Left cardiac atrium (tissue), 4 donors: ENCODE measurements at places on chromosomes 3 and 15. TPM values are rescaled to one million over a fixed set of nuclear protein-coding genes. Genes with fewer than 3 reads are reported as not detected.

The SMAD6 gene
- 51.5 TPM for total RNA-seq

The ZNF660 gene
- 2.5 TPM for total RNA-seq

The CHCHD4 gene
- total RNA-seq = 25.9 TPM

DNA sequence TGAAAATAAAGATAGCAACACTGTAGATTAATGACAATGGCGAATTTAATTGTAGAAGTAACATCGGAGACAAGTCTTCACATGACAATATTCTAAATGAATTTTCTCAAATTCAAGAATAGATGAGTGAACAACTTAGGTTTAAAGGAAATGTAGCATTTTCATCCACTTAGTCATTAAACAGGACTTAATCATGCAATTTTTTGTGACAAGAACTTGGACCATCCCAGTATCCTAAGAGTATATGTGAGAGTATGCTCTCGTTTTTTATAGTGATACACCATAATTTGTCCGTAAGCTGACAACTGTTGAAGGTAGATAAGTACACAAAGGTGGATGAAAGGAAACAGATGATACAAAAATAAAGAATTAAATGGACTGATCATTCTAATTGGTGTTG, 81.5 kb downstream of the DLG1 start:
- no peak for DNase-seq

GRCh38 chr3:124763206-124763605, 33.0 kb downstream of the UMPS start:
- no peak for DNase-seq

DNA sequence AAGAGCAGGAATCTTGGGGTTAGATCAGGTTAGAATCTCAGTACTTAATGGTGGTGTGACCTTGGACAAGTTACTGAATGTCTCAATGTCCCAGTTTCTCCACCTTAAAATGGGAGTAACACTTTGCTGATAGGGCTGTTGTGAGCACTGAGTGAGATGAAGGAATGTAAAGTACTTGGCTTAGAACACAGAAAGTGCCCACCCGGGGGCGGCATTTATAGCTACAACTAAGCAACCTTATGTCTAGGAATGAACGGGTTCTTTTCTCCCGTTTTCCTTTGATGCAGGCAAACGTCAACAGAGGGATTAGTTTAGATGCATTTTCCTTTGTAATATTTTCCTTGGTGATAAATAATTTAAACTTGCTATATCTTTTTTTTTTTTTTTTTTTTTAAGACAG, 176.6 kb downstream of the USP13 start:
- no peak for DNase-seq

GRCh38 chr3:184261854-184262763, 756 bp upstream of the CAMK2N2 start:
- no peak for DNase-seq
